ENCODE measurements at places on chromosomes 5 and 9.

DNA sequence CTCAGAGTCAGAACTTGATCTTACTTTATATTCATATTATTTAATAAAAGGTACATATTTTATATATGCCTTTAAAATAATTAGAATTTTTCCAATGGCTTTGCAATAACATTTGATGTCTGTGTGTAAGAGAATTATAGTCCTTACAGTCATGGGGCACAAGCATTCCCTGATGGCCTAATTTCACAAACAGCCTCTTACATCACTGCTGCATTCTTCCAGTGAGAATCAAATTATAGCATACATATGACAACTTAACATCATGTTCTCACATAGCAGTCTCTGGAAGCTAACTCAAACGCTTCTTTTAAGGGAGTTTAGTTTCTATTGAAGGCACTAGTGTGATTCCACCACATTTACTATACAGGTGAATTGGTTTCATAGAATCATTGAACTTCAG, 15.3 kb upstream of the PRUNE2 start:
- DNase-seq = no peak

DNA sequence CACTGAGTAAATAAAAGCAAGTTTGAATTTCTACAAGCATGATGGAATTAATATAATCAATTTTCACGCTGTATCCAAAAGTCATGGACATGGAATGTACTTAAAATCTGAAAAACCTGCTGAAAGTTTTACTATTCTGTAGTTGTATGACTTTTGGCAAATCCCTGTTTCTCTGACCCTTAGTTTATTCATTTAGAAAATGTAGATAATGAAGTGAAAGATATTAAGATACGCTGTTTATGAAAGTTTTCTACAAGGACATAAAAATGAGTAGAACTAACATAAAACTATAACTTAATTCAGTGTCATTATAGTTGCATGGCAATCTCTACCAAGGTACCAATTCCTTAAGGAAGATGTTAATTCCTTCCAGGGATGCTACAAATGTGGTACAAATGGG, 363.2 kb upstream of the MPDZ start:
- no peak for DNase-seq

DNA sequence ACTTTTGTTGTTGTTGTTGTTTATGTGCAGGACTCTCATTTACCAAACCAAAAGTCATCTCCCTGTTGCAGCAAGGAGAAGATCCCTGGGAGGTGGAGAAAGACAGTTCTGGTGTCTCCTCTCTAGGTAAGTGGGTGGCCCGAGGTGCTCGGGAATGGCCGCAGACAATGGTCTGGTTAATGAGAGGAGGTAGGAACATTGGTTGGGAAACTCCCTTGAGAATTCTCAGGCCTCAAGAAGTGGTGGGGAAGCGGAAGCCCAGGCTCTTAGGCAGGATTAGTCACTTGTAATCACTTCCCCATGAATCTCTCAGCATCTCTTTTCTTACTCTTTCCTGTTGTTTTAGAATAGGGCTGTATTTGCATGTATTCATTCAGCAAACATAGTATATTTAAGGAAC, 7.2 kb downstream of the ZNF354B start:
- no peak for DNase-seq

DNA sequence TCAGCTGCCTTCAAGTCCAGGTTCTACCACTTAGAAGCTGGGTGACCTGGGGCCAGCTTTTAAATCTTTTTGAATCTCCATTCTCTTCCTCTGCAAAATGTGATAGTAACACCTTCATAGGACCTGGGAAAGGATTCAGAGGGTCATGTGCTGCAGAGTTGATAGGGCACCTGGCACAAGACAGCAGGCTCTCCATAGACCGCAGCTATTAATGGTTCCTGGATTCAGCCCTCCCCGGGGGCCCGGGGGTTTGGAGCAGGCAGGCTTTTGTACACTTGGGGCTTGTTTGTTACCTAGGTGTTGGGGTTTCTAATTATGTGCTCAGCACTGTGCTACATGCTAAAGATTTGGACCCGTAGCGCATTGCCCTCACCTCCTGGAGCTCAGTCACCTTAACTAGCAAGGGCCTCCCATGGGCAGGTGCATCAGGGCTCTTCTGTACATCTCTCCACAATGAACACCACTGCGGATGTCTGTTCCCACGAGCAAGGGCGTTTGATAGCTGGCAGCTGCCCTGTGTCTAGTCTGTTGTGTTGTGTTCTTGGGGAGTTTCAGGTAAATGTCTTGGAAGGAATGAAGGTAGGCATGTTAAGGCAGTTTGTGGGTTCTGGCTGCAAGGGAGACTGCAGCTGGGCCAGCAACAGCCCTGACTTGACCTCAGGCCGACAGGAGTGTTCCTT, 12.1 kb downstream of the PRRC2B start:
- no peak for DNase-seq

- no peak for DNase-seq
Observed at GRCh38 chr5:139895647-139896046, 100.0 kb downstream of the PSD2 start.

DNA sequence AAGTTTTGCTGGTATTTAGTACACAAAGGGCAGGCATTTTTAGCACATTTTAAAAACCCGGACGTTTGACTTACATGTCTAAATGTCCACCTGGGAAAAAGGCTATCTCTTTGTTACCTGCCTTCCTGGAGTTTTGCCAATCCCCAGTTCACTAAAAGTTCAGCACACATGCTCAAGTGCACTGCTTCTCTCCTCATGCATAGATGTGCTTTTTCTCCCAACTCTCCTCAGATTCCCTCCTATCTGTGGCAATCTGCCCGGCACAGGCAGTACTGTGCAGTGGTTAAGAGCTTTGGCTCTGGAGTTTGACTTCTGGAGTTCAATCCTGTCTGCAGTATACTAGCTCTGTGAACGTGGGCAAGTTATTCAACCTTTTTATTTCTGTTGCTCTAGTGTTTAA, 8.3 kb upstream of the CCNO start:
- DNase-seq = no peak

- no peak for DNase-seq
Observed at GRCh38 chr9:77563174-77563573, 84.9 kb downstream of the GNA14 start.

DNA sequence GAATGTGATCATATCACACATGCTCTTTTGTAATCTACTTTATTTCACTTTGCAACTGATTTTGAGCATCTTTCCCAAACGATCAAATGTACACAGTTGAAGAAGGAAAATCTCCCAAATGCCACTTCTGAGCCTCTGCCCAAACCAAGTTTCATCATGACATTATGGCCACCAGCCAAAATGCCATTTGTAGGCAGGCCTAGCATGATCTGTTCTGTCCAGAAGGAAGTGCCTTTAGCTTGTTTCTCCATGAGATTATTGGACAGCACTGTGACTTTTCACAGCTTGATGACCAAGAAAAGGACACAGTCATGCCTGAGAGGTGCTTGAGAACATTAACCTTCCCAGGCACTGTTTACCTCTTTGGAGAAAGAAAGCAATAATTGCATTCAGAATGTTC, 73.2 kb upstream of the PIP5K1B start:
- no peak for DNase-seq

DNA sequence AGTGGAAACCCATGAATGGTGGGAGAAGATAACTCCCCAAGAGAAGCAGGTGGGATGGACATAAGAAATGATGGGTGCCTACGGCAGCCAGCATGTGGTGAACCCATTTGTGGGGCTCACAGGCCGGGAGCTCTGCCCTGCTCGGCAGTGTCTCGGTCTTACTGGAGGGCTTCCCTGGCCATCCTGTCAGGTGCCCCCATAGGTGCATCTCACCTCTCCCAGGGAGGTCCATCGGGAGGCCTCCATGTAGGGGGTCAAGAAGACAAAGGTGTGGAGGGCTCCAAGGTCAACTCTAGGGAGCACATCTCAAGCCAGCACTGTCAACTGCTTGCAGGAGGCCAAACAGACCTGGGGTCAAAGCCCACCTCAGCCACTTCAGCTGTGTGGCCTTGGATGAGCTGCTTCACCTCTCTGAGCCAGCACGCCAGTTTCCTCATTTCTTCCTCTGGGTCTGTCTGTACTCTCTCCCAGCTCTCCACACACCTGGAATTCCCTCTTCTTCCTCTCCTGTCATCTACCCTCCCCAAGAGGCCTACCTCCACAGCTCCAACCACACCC, 10.5 kb upstream of the ADGRD2 start:
- DNase-seq = no peak

DNA sequence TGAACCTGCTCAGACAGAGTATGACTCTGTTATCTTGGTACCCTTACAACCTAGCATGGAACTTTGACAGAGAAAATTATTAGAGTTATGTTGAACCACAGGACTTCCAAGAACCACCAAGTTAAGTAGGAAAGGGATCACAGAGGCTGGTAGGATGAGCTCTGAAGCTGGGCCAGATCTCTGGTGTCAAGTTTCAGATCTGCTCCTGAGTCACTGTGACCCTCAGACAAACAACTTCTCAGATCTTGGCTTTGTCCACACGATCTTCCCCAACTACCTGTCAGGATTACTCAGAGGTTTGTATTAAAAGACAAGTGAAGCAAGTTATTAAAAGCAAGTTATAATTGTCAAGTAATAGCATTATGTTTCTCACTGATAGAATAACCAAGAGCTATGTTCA, 189.0 kb downstream of the SEC61B start:
- DNase-seq = no peak

DNA sequence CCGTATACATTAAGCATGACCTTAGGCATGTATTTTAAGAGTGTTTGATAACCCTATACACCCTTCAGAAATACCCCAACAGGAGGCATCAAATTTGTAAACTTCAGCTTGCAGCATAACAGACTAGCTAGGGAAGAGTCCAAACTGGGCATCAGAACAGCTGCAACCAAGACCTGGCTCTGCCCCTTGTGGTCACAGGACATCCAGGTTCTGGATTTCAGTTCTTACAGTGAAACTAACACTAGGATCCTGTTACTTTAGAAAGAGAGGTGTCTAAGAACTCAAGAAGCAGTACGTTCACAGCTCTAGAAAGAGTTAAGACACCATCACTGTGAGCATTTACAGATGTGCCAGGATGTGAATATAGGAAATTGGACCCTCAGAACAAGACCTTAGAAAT, 229.8 kb downstream of the BNC2 start:
- no peak for DNase-seq

DNA sequence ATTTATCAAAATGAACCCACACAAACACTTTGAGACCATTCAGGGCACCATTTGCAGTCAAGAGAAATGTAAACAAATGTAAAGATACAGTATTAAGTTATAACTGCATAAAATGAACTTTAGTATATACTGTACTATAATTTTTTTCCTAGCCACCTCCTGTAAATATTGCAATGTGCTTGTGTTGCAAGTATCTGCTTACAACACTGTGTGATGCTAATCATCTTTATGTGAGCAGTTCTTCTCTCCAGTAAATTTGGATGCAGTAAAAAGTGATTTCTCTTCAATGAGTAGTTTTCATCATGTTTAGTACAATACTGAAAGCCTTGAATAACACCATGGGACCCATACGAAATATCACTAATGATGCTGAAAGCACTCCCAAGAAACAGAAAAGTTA, 9.4 kb downstream of the G3BP1 start:
- DNase-seq = no peak

GRCh38 chr5:17185773-17186172, 31.7 kb upstream of the BASP1 start:
- no peak for DNase-seq

GRCh38 chr5:41559184-41559583, 48.8 kb upstream of the PLCXD3 start:
- no peak for DNase-seq

DNA sequence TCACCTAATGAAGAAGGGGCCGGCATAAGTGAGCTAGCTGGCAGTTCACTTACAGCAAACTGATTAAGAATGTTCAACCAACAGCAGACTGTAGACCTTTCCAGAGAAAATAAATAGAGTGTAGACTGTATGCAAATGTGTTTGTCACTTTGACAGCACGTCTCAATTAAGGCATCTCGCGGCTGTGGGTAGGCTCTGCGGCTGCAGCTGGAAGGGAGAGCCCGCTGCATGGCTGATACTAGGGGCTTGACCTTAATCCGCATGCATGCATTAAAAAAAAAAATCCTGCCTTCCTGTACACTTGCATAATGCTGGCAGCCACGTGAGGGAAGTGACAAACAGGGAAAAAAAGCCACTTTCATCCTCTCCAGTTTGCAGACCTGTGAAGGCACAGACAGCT, 82.3 kb downstream of the CRB2 start:
- DNase-seq = no peak

- no peak for DNase-seq
Observed at GRCh38 chr5:15074651-15075050, 203.1 kb upstream of the ANKH start.

DNA sequence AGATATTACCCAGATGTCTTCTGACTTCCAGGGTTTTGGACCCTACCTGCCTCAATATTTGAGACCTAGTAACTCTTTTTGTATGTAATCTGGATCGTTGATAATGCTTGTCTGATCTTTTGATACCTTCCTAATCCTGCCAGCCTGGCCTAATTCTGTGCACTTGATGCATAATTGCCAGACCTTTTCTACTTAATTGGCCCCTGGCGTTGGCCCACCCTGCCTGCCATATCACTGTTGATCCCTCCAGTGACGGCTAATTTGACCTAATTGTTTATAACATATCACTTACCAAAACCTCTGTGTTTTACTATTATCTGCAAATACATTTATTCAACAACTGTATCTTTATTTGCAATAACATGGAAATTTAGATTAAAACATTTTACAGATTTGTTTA, 49.0 kb downstream of the SLC44A1 start:
- no peak for DNase-seq

DNA sequence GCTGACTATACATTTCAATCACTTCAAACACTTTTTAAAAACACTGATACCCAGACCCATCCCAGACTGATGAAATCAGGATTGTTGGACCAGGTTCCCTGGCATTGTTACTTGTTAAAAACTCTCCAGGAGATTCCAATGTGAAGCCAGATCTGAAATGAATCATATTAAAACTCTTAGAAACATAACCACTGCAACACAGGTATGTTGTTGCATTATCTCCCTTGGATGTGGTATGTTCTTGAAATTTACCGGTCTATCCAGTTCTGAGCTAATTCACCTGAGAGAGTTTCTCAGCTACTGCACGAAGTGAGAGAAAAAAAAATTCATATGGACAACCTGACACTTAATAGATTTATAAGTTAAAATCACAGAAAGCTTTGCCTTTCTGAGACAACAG, 21.8 kb downstream of the MEF2C start:
- no peak for DNase-seq

- DNase-seq = no peak
Observed at GRCh38 chr9:130886981-130887380, 9.6 kb downstream of the QRFP start.

- DNase-seq = no peak
Observed at GRCh38 chr5:164518067-164518740, 1012.8 kb downstream of the MAT2B start.

DNA sequence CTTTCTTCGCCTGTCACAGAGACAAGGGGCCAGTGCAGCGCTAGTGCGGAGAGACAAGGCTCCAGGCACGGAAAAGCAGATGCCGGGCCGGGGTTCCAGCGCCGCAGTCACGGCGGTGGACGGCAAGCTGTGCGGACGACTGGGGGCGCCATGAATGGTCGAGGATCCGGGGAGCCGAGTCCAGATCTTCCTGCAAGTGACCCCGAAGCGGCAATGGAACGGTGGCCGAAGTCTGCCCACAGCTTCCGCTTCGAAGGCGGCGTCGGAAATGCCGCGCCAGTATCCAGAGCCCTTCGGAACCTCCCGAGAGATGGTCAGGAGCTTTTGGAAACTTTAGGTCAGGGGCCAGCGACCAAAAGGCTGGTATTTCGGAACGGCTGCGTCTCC, 601 bp upstream of the FAF2 start:
- no peak for DNase-seq

- no peak for DNase-seq
Observed at GRCh38 chr5:139374909-139375308, 8.2 kb downstream of the SLC23A1 start.

Data from stimulated activated CD8-positive, alpha-beta memory T cell treated with anti-CD3 and anti-CD28 coated beads, Interleukin-15, amount 100 ng/mL, for 48 hours (primary cell).